ENCODE measurements at places on chromosomes 7 and 10.

DNA sequence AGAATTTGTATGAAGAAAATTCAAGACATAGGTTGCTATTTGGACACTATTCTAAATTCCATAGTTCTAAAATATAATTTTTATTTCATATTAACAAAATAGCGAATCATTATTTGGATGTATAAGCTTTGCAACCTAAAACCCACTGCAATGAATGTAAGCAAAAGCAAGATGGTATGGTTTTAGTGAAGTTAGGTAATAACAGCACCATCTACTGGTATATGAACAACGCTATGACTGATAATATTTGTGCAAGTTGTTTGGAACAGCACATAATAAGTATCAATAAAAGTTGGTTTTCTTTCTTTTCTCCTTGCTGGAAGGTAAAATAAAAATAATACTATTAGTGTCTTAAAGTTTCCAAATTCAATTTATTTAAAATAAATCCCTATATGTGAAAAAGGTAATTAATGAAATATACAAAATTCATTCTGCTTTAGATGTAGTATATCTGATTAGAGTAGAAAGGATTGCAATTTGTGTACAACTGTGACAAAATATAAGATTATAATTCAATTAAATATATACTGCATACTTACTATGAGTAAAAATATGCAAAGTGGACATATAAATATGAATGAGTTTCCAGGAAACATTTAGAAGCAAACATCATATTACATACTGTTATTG, 79.0 kb upstream of the LSM8 start:
- DNase-seq, result no peak

DNA sequence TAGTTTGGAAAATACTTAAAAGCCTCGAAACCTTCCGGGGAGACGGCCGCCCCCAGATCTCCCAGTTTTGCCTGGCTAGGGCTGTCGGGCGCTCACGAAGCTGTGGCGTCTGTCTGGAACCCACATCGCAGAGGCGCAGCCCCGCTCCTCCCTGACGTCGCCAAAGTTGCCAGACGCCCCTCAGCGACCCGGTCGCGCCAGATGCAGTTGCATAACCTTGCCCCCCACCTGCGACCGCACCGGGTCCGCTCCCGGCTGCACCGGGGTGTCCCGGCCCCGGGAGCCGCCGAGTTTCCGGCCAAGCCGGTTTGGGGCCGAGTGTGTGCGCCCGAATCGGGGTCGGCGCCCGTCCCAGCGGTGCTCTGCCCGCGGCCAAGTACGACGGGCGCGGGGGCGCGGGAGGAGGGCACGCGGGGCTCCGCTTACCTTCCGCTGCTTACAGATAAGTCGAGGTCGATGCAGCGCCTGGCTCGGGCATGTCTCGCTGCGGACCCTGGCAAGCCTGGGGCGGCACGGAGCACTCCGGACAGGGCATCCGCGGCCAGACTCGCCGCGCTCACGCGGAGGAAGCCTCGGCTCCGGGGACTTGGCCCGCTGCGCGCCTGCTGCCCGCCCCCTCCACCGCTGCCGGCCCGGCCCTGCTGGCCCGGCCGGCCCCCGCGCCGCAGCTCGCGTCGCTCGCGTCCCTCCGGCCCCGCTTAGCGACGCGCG, 665 bp downstream of the INSYN2A start:
- no peak for DNase-seq

- no peak for DNase-seq
Observed at GRCh38 chr7:21469894-21470293, 42.0 kb downstream of the SP4 start.

GRCh38 chr7:22137466-22137865, 191.8 kb upstream of the CDCA7L start:
- DNase-seq, result peak; percentile 25

- DNase-seq, result peak; percentile 45
Observed at GRCh38 chr10:31604096-31604495, 285.1 kb downstream of the ZEB1 start.

- DNase-seq, result no peak
Observed at GRCh38 chr10:22634093-22634492, 80.3 kb downstream of the PIP4K2A start.

DNA sequence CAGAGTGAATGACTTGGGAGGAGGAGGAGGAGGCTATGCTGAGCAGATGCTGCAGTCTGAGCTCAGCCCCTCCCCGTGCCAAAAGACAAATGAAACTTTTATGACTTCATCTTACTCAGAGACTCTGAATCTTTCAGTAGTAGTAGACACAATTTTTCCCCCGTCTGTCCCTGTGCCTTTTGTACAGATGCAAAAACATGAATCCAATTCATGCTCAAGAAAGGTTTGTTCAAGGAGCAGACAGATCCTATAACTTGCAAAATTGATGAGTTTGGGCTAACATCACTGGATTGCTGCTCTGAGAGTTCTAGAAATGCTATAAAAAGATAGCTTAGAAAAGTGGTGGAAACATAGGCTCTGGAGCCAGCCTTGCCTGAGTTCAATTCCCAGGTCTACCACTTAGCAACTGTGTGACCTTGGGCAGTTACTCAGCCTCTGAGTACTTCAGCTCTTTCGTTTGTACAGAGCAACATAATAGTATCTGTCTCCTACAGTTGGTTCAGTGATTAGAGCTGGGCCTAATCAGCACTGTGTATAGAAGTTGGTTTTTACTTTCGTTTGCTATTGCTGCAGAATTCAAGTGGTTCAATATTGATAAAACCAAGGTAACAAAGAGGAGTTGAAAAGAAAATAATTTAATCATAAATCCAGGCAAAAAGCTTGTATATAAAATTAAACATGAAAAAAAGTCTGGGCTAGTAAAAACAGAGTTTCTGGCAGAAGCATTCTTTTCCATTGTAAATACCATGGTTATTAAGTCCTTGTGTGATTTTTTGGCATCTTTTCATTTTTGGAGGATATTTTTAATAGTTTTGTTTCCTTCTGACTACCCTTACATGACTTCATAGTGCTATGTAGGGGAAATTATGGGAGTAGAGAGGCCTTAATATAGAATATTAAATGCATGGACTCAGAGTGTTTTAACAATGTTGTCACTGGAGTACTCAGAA, 174.2 kb upstream of the ZNF32 start:
- peak; percentile 57 for DNase-seq
